ENCODE measurements at places on chromosomes 5 and 9. TPM values are rescaled to one million over a fixed set of nuclear protein-coding genes. Genes with fewer than 3 reads are reported as not detected.

The PCDHGA1 gene
- total RNA-seq, result not detected

The PLPP1 gene
- total RNA-seq, result 116 TPM

The ZNF300 gene
- 1.7 TPM for total RNA-seq

The OLFML2A gene
- 21.2 TPM for total RNA-seq

The FAM221B gene
- not detected for total RNA-seq

The C1QTNF3 gene
- 6.9 TPM for total RNA-seq

The IFNA2 gene
- total RNA-seq, result not detected

The FBXL7 gene
- 2.0 TPM for total RNA-seq

The NUTM2G gene
- not detected for total RNA-seq

The FSTL4 gene
- total RNA-seq, result 5.1 TPM

The BSPRY gene
- total RNA-seq, result 45.6 TPM

The TSSK1B gene
- total RNA-seq, result 0.54 TPM

The OTULINL gene
- total RNA-seq, result 10.9 TPM

The ADCY2 gene
- 8.5 TPM for total RNA-seq

The NMRK1 gene
- 29.7 TPM for total RNA-seq
